Mesothelial cell of epicardium (in vitro differentiated cells): ENCODE measurements at places on chromosomes 16 and 17.

- H3K27me3 ChIP-seq, result peaks cover 35% of the 10 kb centered on the region
- H3K36me3 ChIP-seq, result no peaks in the 10 kb centered on the region
- H3K27ac ChIP-seq, result no peak overlapping the region
- peaks cover 11% of the 10 kb centered on the region for H3K4me1 ChIP-seq
Measured at GRCh38 chr17:8801135-8801840, 2.1 kb upstream of the MFSD6L start.

DNA sequence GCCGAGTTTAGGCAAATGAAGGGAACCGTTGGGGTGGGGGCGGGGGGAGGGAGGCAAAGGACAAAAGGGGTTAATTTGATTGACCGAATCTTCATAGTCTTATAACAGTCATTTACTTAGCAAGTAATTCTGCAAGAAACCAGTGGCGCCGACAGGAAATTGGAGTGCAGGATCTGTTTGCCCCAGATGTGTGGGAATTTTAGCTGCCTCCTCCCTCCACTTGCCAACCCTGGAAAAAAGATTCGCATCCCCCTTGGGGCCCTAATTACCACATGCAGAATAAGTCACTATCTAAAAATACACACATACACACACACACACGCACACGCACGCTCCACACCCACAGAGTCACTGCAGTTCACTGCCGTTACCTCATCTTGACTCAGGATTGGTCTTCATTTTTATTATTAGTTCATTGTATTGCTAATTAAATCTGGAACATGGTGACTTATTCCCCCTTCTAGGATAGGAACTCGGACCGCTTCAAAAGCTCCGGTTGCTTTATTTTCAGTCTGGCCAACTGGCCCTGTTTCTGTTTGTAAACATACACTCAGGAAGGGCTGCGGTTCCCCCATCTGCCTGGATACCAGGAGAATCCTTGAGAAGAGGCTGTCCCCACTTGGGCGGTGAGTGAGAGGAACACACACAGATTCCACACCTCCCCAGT, 241.6 kb upstream of the SALL1 start:
- no peaks in the 10 kb centered on the region for H3K4me1 ChIP-seq
- DNase-seq, result no peak
- no peak overlapping the region for H3K27ac ChIP-seq
- peaks cover 8% of the 10 kb centered on the region for H3K27me3 ChIP-seq
- H3K4me3 ChIP-seq, result no peak overlapping the region
- H3K36me3 ChIP-seq, result no peaks in the 10 kb centered on the region

DNA sequence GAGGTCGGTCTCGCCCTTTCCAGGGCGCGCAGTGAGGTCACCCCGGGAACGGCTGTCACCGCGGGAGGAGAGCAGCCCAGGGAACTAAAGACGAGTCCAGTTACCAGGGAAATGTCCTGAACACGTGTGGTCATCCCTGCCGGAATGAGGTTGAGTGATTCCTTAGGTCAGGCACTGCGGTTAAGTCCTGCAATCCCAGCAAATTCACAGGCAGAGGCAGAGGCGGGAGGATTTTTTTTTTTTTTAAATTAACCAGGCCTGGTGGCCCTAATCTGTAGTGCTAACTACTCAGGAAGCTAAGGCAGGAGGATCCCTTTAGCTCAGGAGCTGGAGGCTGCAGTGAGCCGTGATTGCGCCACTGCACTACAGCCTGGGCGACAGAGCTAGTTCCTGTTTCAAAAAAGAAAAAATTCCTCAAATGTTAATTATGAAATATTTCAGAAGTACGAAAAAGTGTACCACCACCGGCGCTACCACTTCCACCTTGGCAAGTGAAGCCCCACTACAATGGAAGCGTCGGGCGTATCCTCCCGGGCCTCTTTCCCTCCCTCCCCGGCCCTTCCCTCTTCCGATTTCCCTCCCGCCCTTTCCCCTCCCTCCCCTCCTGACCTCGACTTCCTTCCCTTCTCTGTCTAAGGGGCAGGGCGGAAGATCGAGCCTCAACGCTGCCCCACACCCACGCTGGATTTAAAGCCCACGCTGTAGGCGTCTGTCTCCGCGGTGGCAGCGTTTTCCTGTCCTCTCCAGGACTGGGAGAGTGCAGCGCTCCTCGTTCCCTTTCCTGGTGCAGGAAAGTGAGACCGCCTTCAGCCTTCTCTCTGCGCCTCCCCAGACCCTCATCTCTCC, 27.3 kb downstream of the SLFN11 start:
- peaks cover 4% of the 10 kb centered on the region for H3K36me3 ChIP-seq
- peak overlapping the region; percentile 72 for H3K4me3 ChIP-seq
- peaks cover 8% of the 10 kb centered on the region for H3K4me1 ChIP-seq

DNA sequence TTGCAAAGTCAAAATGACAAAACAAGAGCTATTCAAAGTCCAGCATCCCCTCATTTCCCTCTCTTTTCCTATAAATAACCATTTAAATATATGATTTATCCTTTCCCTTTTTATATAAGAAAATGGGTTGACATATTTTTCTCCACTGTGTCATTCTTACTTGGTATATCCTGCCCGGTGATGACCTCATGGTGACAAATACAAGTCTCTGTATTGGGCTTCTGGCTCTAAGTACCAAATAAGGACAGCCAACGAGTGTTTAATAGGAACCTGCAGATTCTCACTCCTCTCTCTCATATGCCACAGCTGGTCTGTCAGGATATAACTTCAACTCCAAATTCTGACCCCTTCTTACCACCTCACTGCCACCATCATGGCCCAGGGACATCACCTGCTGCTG, 25.5 kb upstream of the CBLN1 start:
- H3K4me3 ChIP-seq, result no peak overlapping the region
- no peak overlapping the region for H3K27ac ChIP-seq
- no peak for DNase-seq

DNA sequence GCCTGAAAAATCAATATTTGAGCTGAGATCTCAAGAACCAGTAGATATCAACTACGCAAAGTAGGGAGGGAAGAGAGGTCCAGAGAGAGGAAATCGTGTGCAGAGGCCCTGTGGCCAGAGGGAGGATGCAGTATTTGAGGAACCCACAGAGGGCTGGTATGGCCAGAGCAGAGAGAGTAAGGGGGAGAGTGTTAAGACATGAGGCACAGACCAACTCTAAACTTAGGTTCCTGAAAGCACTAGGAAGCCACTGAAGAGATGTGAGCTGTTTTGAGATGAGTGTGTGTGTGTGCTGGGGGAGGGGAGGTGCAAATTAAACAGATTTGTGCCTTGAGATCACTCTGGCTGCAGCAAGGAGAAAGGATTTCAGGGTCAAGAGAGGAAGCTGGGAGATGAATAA, 10.9 kb downstream of the SLC13A2 start:
- DNase-seq, result no peak
- H3K36me3 ChIP-seq, result no peaks in the 10 kb centered on the region
- no peaks in the 10 kb centered on the region for H3K4me1 ChIP-seq

DNA sequence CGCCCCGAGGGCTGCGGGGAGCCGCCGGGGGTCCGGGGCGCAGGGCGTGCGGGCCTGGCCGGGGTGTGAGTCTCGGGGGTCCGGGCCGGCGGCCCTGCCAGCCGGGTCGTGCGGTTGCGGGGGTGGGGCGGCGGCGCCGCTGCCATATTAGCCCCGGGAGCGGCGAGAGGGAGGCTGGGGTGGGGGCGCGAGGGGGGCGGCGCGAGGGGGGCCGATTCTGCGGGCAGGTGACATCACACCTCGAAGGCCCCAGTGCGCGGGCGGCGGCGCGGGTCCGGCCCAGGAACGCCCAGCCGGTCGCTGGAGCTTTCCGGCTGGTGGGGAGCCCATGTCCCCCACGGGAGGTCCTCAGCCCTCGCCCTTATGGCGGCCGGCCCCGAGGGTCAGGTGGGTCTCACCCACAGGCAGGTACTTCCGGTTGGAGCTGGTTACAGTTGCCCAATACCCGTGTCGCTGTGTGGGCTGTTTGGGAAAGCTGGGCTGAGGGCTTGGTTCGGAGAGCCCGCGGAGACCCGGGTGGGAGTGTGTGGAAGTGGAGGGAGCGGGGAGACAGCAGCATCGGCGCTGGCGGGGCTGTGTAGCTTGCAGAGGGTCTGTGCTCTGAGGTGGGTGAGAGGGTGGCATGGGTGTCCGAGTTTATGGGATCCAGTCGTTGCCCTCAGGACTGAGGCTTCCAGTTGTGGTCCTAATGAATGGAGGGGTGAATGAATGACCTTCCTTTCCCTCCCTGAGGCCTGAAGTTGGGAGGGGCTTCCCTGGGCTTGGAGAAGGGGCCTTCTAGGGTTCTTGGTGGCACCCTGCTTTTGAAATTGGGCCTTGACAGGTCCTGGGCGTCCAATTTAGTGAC, 804 bp downstream of the ATP6V0C start:
- H3K36me3 ChIP-seq, result no peaks in the 10 kb centered on the region
- DNase-seq, result no peak
- H3K4me3 ChIP-seq, result peak overlapping the region; percentile 90
- peaks cover 50% of the 10 kb centered on the region for H3K4me1 ChIP-seq

DNA sequence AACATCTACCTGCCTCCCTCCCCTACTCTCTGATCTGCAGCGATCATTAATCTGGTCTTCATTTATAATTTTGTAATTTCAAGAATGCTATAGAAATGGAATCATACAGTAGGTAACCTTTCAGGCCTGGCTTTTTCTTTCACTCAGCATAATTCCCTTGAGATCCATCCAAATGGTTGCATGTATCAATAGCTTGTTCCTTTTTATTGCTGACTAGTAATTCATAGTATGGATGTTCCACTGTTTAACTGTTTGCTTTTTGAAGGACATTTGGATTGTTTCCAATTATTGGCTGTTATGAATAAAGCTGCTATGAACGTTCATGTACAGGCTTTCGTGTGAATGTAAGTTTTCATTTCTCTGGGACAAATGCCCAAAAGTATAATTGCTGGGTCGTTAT, 125.2 kb downstream of the USP31 start:
- no peaks in the 10 kb centered on the region for H3K4me1 ChIP-seq
- H3K36me3 ChIP-seq, result no peaks in the 10 kb centered on the region
- no peak for DNase-seq
- H3K27ac ChIP-seq, result no peak overlapping the region
- peaks cover 6% of the 10 kb centered on the region for H3K27me3 ChIP-seq

GRCh38 chr17:51010173-51010675, 110.4 kb downstream of the SPAG9 start:
- peaks cover 12% of the 10 kb centered on the region for H3K36me3 ChIP-seq
- H3K27me3 ChIP-seq, result no peaks in the 10 kb centered on the region
- DNase-seq, result no peak
- H3K27ac ChIP-seq, result peak overlapping the region; percentile 45
- H3K4me1 ChIP-seq, result peaks cover 8% of the 10 kb centered on the region
- H3K4me3 ChIP-seq, result no peak overlapping the region

DNA sequence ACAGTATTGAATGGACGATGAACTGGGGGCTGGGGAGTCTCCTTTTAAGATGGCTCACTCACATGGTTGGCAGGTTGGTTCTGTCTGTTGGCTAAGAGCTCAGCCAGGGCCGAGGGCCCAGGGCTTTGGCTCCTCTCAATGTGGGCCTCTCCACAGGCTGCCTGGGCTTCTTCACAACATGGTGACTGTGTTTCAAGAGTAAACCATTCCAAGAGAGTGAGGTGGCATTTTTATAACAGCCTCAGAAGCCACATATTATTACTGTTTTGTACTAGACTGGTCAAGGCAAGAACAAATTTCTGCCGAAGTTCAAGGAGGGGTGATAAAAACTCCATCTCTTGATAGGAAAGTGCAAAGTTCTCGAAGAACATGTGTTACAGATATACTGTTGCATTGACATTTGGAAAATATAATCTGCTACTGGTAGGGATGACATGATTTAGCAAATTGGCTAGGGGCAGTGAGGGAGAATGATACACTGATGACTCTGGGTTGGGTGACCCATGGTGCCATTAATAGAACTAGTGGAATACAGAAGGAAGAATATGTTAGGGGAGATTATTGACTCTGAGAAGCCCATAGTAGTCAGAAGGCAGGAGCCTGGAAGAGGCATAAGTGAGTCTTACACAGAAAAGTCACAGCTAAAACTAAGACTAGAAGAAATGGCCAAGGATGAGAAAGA, 13.7 kb downstream of the KRABD2 start:
- H3K4me1 ChIP-seq, result peaks cover 30% of the 10 kb centered on the region
- H3K4me3 ChIP-seq, result no peak overlapping the region
- no peak overlapping the region for H3K27ac ChIP-seq
- H3K27me3 ChIP-seq, result no peaks in the 10 kb centered on the region
- H3K36me3 ChIP-seq, result peaks cover 5% of the 10 kb centered on the region

- no peak overlapping the region for H3K27ac ChIP-seq
- DNase-seq, result no peak
- H3K36me3 ChIP-seq, result no peaks in the 10 kb centered on the region
- peaks cover 18% of the 10 kb centered on the region for H3K27me3 ChIP-seq
- no peak overlapping the region for H3K4me3 ChIP-seq
- no peaks in the 10 kb centered on the region for H3K4me1 ChIP-seq
Measured at GRCh38 chr17:27991462-27991993, 50.9 kb upstream of the NLK start.

- peaks cover 52% of the 10 kb centered on the region for H3K4me1 ChIP-seq
- peak overlapping the region; percentile 93 for H3K27ac ChIP-seq
- H3K27me3 ChIP-seq, result no peaks in the 10 kb centered on the region
- no peak for DNase-seq
- peaks cover 6% of the 10 kb centered on the region for H3K36me3 ChIP-seq
Measured at GRCh38 chr17:61238455-61238933, 161.1 kb upstream of the TBX2 start.

- no peak overlapping the region for H3K27ac ChIP-seq
- H3K4me1 ChIP-seq, result no peaks in the 10 kb centered on the region
- peaks cover 49% of the 10 kb centered on the region for H3K36me3 ChIP-seq
- no peak for DNase-seq
Measured at GRCh38 chr17:58492238-58493121, 4.3 kb upstream of the HSF5 start.

DNA sequence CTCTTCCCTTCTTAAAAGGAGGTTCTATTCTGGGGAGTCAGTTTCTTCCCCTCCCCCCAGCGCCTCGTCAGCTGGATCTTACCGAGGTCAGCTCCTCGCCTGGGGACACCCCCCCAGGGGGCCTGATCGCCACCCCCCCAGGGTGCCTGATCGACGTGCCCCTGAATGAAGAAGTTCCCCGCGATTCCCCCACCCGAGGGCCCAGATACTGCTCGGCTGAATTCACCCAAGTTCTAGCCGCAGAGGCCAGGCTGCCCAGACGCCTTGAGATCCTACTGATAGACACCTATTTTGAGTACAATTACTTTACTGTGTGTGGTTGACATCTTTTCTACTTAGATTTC, 1.4 kb downstream of the RAB11FIP3 start:
- H3K4me3 ChIP-seq, result peak overlapping the region; percentile 76
- H3K4me1 ChIP-seq, result peaks cover 29% of the 10 kb centered on the region
- H3K36me3 ChIP-seq, result no peaks in the 10 kb centered on the region
- H3K27me3 ChIP-seq, result peaks cover 16% of the 10 kb centered on the region
- peak overlapping the region; percentile 51 for H3K27ac ChIP-seq

DNA sequence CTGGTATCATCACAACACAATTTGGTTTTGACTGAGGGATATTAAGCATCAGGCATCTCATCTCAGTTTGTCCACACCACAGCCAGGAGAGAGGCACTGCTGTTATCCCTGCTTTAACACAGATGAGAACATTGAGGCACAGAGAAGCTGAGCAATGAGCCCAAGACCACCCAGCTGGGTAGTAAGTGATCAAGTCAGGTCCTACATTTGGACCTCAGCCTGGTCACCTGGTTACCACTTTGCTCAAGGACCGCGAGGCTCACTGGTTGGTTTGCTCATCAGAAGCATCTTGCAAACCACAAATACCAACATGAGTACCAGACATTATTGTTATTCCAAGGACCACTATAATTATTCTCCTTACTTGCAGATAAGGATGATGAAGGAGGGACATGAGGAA, 245.5 kb downstream of the CBLN1 start:
- no peak overlapping the region for H3K27ac ChIP-seq
- no peak for DNase-seq
